ENCODE measurements at places on chromosomes 6 and 20.

DNA sequence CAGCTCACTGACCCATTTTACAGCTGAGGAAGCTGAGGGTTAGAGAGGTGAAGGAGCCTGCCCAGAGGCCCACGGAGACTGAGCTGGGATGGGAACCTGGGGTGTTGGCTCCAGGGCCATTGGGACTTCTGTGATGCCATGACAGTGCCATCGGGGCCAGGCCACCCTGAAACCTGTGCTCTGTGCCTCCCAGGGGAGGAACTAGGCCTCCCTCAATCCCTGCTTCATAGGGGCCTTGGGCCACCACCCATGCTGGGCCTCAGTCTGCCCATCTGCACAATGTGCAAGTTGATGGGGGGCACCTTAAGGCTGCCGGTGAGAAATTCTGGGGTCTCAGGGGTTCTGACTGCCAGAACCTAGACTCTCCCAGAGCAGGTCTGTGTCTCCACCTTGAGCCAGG is 24.9 kb downstream of the BPIFB4 start:
- DNase-seq, result no peak

- no peak for DNase-seq
These were observed 127.9 kb upstream of the BACH2 start for GRCh38 chr6:90424580-90424979.

DNA sequence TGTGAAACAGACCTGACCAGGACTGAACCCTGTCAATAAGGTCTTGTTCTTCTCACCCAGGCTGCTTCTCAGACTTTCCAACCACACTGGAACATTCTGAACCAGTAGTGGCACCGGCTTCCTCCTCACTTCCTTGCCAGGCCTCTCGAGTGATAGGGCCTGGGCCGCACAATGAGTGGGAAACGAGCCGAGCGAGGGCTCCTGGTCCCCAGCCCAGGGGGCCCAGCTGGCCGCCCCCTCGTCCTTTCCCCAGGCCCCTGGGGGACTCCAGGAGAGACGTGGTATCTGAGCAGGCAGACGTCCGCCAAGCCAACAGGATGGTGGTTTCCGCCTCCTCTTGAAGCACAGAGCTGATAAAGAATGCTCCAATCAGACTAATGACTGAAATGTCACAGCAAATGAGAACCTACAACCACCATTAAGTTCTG is 117.9 kb downstream of the GMDS start:
- no peak for DNase-seq

DNA sequence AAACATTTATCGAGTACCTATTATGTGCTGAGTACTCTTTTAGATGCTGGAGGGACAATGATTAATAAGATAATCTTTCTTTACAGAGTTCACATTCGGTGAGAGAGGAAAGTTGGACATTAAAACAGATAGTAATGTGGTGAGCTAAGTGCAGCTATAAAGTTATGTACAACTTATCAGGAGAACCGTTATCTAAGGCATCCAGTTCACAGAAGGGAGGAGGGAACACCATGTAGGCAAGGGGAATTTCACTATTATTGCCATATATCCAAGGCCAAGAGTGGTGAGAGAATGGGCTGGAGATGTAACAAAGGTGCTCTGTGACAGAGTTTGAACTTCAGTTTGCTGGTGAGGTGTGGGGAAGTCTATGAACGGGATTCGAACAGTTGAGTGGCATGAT is 105.8 kb downstream of the CARMIL1 start:
- no peak for DNase-seq

DNA sequence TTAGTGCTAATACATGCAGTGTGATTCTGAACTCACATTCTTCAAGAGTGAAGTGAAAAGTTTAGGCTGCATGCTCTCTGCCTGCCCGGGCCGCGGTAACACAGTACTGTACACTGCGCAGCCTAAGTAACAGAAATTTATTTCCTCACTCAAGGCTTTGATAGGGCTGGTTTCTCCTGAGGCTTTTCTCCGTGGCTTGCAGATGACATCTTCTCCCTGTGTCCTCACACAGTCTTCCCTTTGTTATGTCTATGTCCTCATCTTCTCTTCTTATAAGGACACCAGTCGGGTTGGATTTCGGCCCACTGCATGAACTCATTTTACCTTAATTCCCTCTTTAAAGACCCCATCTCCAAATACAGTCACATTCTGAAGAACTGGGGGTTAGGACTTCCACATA is 51.1 kb upstream of the TMEM170B start:
- DNase-seq, result no peak

GRCh38 chr20:45974896-45975565 is 3.0 kb upstream of the ZNF335 start:
- DNase-seq, result no peak

GRCh38 chr6:151075527-151075926 is 164.2 kb upstream of the AKAP12 start:
- no peak for DNase-seq

- peak; percentile 60 for DNase-seq
These were observed 149.7 kb upstream of the TNFAIP3 start for GRCh38 chr6:137717074-137718073.

DNA sequence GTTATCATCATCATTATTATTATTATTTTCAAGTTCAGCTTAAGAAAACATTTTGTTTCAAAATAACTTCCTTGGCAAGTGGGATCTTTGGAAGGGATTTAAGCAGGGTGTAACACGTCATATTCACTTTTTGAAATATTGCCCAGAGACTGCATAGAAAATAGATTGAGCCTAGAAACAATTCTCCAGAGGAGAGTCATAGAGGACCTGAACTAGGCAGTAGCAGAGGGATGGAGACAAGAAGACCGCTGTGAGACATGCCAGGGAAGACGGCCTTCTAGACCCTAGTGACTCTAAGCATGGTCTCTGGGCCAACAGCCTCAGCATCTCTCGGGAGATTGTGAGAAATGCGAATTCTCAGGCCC is 55.5 kb downstream of the EDN1 start:
- no peak for DNase-seq

DNA sequence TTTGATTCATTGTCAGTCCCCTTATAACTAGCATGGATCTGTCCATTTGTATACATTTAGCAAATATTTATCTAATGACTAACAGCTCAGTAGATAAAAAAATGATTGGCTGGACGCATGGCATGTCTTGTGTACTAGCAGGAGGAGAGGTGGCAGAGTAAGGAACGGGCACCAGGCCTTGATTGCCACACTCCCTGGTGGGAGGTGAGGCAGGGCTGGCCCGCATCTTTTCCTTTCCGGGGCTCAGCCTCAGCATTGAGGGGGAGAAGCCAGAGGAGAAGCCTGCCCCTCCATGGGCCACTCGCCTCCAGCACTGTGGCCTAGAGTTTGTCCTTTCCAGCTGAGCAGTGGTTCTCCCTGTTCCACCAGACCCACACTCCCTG is 84.9 kb upstream of the TMEM181 start:
- no peak for DNase-seq

DNA sequence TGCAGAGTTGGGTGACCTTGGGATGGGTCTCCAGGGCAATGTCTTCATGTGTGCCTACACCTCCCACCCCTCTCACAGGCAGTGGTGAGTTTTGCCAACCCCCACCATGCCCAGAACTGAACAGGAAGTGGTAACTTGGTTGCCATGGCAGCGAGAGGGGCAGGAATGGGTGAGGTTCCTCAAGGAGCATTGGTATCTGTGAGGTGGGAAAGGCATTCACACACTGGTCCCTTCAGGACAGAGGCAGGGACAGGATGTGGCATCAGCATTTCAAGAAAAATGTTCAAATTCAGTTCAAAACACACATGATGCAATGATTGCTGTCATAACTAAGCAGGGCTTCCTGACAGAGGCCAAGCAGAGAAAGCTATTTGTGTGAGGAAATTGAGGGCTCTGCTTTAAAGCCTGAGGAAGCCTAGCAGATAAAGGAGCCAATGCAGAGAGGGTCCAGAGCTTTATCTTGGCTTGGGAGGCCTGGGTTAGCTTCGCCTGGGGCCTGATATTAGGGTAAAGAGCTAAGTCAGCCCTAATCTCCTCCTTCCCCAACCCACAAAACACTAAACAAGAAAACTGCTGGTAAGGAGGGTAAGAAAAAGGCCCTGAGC is 551 bp downstream of the TREML2 start:
- no peak for DNase-seq

DNA sequence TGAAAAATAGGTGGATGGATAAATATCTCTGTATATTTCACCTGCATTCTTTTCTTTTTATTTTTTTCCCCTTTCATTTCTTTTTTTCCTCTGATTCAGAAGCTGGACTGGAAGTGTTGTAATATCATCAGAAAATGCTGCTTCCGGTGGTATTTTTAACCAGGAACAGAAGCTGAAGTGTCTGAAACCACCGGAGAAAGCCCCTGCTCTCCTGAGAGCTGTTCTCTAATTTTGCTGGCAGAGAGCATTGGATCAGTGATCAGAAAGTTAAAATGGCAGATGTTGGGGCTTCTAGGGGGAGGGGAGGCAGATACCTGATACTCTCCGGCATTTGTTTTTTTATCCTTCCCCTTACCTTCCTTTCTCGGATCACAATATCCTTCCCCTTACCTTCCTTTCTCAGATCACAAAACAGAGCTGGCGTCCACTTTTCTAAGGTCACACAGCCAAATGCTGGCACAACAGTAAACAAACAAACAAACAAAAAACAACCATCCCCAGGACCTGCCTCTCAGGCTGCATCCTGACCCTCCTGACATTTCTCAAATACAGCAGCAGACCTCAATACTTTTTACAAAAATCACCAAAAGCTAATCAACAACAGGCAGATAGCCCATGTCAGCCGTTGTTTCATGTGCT is 143.2 kb upstream of the ZNF217 start:
- DNase-seq, result no peak

DNA sequence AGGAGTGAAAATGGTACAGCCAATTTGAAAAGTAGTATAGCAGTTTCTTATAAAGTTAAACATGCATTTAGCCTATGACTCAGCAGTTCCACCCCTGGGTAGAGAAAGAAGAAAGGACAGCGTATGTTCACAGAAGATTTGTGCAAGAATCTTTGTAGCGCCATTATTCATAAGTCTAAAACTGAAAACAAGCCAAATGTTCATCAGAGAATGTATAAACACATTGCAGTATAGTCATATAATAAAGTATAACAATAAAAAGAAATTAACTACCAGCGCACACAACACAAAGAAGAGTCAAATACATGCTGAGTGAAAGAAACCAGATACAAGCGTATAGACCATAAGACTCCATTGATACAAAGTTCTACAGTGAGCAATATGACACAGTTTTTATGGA is 294.0 kb downstream of the SAMD5 start:
- DNase-seq, result no peak

DNA sequence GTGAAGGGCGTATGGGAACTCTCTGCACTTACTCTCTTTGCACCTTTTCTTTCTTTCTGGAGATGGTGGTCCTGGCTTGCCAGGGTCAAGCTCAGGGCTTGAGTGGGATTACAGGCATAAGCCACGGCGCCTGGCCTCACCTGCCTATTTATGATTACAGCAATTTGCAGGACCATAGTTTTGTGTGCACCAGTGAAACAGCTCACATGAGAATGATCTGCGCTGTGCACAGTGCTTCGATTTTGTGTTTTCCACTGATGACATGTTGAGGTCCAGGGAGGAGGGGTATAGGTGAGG is 40.3 kb downstream of the RBM38 start:
- no peak for DNase-seq

DNA sequence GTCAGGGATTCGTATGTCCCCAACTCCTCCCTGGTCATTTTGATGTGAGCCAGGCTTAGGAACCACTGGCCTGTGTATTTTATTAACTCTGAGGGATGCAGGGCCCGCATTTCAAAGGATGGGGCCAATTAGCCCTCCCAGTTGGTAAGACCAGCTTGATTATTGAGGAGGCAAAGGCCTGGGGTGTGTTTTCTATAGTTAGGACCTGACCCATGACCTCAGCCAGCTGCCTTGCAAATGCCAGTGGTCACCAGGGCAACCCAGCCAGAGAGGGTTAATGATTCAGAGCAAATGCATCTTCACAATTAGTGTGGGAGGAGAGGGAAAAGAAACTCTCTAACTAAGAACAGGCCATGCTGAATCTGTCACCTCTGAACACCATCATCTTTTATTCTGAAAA is 835.4 kb downstream of the MAFB start:
- DNase-seq, result no peak

- DNase-seq, result no peak
These were observed 2.8 kb upstream of the ZNF512B start for GRCh38 chr20:63972312-63973159.

DNA sequence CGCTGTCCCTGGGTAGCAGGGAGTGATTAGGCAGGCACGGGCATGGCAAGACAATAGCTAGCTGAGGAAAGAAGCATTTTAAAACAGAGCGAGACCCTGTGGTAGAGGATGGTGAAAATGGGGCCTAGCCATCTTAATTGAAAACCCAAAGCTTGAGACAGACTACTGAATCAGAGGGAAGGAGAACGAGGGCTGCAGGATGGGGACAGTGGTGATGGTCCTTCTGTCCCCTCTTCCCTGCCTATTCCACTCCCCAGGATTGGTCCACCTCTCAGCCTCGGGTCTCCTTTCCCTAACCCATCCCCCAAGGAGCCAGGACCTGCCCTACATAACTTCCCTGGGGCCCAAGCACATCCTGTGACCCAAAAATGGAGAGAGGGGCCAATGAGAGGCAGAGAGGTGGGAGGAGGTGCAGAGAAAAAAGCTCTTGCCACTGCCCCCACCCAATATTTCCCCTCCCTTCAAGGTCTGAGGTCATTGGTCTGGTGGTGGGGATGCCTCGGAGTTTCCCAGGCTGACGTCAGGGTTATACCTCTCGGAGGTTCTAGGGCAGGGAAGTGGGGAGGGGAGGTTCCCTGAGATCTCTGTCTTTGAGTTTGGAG is 884 bp upstream of the CUTA start:
- no peak for DNase-seq

GRCh38 chr20:41173161-41173721 is 35.9 kb downstream of the PLCG1 start:
- no peak for DNase-seq
